ENCODE measurements at places on chromosomes 4 and X. TPM values are rescaled to one million over a fixed set of nuclear protein-coding genes. Genes with fewer than 3 reads are reported as not detected.

PAGE2 gene
- total RNA-seq = 0.92 TPM

GAK gene
- 80.2 TPM for total RNA-seq

GATA1 gene
- not detected for total RNA-seq

AFF2 gene
- 3.7 TPM for total RNA-seq

STPG2 gene
- total RNA-seq = 0.41 TPM

SSX4 gene
- total RNA-seq = 1.7 TPM

TLR10 gene
- not detected for total RNA-seq

FHDC1 gene
- 2.5 TPM for total RNA-seq

SLC30A9 gene
- total RNA-seq = 66.9 TPM

FATE1 gene
- total RNA-seq = not detected

UCP1 gene
- total RNA-seq = not detected

SSX1 gene
- total RNA-seq = not detected

SAP30 gene
- total RNA-seq = 8.7 TPM

FGD1 gene
- total RNA-seq = 34.3 TPM

TMEM47 gene
- total RNA-seq = 7.5 TPM

RASL11B gene
- total RNA-seq = 17.0 TPM

RPS6KA6 gene
- total RNA-seq = 15.9 TPM

DNA sequence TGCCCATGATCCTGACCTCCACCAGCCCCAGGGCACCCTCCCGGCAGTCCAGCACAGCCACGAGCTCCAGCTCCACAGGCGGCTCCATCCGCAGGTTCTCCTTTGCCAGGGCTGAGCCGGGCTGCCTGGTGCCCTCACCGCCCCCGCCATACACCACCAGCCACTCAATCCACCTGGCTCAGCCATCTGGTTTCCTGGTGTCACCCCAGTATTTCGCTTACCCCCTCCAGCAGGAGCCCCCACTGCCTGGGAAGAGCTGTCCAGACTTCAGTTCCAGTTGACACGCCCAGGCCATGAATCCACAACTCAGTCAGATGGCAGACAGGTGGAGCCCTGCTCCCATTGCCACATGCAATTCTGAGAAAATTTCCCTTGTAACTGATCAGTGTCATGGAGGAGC lies 3.9 kb downstream of the SHISA3 start:
- no peaks in the 10 kb centered on the region for H3K36me3 ChIP-seq
- H3K27me3 ChIP-seq = peaks cover 51% of the 10 kb centered on the region
- no peak overlapping the region for H3K4me3 ChIP-seq
- H3K27ac ChIP-seq = no peak overlapping the region

DNA sequence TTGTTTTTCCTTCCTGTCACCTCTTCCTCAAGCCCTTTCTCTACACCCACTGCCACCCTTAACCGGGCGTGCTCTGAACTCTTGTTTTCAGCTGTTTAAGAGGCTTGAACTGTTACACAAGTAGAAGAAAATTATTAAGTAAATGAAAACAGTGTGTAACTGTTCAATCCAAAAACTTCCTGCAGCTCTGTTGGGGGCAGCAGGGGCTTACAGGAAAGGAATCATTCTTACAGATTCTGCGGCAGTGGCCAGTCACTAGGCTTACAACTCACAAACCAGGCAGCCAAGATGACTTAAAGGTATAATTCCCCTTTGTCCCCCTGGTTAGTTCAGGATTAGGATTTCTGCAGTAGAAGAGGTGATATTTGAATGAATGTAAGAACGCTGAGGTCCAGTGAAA lies 70.2 kb upstream of the ETNPPL start:
- H3K4me1 ChIP-seq = no peaks in the 10 kb centered on the region
- no peak overlapping the region for H3K4me3 ChIP-seq
- no peak overlapping the region for H3K27ac ChIP-seq
- DNase-seq = no peak

GRCh38 chrX:143231492-143231891 lies 205.8 kb downstream of the SPANXN4 start:
- no peaks in the 10 kb centered on the region for H3K27me3 ChIP-seq
- no peaks in the 10 kb centered on the region for H3K36me3 ChIP-seq
- no peaks in the 10 kb centered on the region for H3K4me1 ChIP-seq
- no peak overlapping the region for H3K27ac ChIP-seq
- H3K4me3 ChIP-seq = no peak overlapping the region

- DNase-seq = no peak
- H3K4me3 ChIP-seq = no peak overlapping the region
- no peaks in the 10 kb centered on the region for H3K36me3 ChIP-seq
These were observed 84.1 kb upstream of the NEIL3 start for GRCh38 chr4:177225605-177226004.

DNA sequence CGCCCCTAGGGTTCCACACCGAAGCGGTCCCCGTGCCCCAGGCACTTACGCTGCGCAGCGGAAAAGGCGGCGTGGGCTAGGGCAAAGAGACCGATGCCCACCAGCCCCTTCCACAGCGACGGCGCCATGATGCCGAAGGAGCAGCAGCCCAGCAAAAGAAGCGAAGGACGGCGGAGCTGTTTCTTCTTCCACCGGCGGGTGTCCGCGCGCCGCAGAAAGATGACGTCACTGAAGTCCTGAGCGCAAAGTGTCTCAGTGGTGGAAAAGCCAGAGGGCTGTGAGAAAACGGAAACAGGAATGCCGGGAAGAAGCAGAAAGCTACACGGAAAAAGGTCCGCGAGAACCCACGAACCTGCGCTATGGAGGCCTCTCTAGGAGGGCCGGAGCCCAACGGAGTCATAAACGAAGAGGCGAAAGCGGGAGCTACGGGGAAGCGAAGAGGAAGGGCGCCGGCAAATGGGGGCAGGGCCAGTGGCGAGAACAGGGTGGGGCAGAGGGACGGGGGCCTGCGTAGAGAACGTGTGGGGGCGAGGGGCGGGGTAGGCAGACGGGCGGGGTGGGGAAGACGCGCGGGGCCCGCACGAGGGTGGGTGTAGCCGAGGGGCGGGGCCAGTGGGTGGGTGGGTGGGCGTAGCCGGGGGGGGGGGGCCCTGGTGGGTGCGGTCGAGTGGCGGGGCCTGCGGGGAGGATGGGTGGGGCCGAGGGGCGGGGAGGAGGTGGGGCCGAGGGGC lies at the start of gene MMGT1:
Gene MMGT1, minus strand, starts transcription at position 441 of the 731 bp plus-strand sequence. Its CDS starts 313 bp downstream, at position 128.
- no peaks in the 10 kb centered on the region for H3K36me3 ChIP-seq
- H3K4me1 ChIP-seq = no peaks in the 10 kb centered on the region
- H3K4me3 ChIP-seq = peak within 1 kb of the TSS; percentile 95
- H3K27me3 ChIP-seq = no peaks in the 10 kb centered on the region
- peak within 1 kb of the TSS; percentile 92 for H3K27ac ChIP-seq

- DNase-seq = no peak
- H3K27ac ChIP-seq = no peak overlapping the region
- no peaks in the 10 kb centered on the region for H3K4me1 ChIP-seq
These were observed 107.3 kb downstream of the AMMECR1 start for GRCh38 chrX:110210417-110211139.

- no peak overlapping the region for H3K4me3 ChIP-seq
- no peaks in the 10 kb centered on the region for H3K4me1 ChIP-seq
- no peaks in the 10 kb centered on the region for H3K27me3 ChIP-seq
- no peak overlapping the region for H3K27ac ChIP-seq
- no peaks in the 10 kb centered on the region for H3K36me3 ChIP-seq
- DNase-seq = no peak
These were observed 30.6 kb upstream of the ANTXR2 start for GRCh38 chr4:80103629-80104028.

DNA sequence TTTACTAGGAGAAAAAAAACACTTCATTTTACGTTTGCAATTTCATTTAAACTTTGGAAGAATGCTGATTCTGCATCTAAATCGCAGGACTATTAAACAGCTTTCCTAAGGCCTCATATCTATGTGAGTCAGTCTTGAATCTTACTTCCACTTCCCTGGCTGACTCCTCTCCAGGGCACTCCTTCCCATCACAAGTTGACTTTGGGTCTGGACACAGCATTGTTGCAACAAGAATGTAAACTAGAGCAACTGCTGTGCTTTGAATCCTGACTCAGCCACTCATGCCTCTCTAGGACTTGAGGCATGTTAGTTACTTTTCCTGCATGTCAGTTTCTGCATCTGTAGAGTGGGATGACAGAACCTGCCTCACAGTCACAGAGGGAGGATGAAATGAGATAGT lies 413.8 kb downstream of the FAT4 start:
- peak; percentile 60 for DNase-seq
- no peaks in the 10 kb centered on the region for H3K27me3 ChIP-seq
- H3K36me3 ChIP-seq = no peaks in the 10 kb centered on the region
- H3K4me3 ChIP-seq = no peak overlapping the region

- DNase-seq = no peak
- H3K4me3 ChIP-seq = no peak overlapping the region
- H3K27ac ChIP-seq = no peak overlapping the region
- H3K4me1 ChIP-seq = peaks cover 6% of the 10 kb centered on the region
These were observed 161.2 kb upstream of the FRG1 start for GRCh38 chr4:189779281-189779980.

- no peak overlapping the region for H3K4me3 ChIP-seq
- no peak for DNase-seq
- no peaks in the 10 kb centered on the region for H3K4me1 ChIP-seq
- no peaks in the 10 kb centered on the region for H3K27me3 ChIP-seq
These were observed 359.5 kb downstream of the C4orf33 start for GRCh38 chr4:129455482-129455881.

GRCh38 chrX:153440556-153441135 lies 5.2 kb downstream of the TREX2 start:
- no peak for DNase-seq
- H3K36me3 ChIP-seq = no peaks in the 10 kb centered on the region
- no peak overlapping the region for H3K4me3 ChIP-seq
- H3K27me3 ChIP-seq = no peaks in the 10 kb centered on the region

DNA sequence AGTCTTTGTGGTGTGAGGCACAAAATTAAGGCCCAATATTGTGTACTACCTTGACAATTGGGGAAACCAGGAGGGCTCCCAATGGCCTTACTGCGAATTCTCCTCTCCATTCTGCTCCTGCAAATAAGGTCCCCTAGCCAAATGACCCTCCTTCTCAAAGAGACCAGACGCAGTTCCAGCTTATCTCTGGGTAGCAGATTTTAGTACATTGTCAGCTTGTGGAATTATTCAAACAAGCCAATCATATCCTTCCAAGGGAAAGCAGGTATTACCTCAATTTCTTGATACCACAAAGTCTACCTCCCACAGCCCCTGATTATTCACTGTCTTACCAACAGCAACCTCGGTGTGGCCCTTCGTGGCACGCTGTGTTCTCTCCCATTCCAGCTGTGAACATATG lies 7.8 kb upstream of the ZBTB33 start:
- DNase-seq = no peak
- H3K4me3 ChIP-seq = peak overlapping the region; percentile 89
- H3K27ac ChIP-seq = no peak overlapping the region
- no peaks in the 10 kb centered on the region for H3K4me1 ChIP-seq
- H3K36me3 ChIP-seq = peaks cover 8% of the 10 kb centered on the region

GRCh38 chrX:119721926-119722325 lies 29.0 kb upstream of the SEPTIN6 start:
- H3K4me1 ChIP-seq = no peaks in the 10 kb centered on the region
- no peak overlapping the region for H3K27ac ChIP-seq
- DNase-seq = no peak
- H3K36me3 ChIP-seq = no peaks in the 10 kb centered on the region
- H3K27me3 ChIP-seq = no peaks in the 10 kb centered on the region

DNA sequence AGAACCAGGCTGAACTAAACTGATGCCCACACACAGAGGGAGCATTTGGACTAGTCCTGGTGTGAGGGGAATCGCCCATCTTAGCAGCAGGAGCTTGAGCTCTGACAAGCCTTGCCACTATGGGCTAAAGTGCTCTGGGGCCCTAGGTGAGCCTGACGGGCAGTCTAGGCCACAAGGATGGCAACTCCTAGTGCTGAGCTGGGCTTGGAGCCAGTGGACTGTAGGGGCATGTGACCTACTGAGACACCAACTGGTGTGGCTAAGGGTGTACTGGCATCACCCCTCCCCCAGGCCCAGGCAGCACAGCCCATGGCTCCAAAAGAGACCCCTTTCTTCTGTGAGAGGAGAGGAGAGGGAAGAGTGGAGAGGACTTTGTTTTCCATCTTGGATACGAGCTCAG lies 14.5 kb downstream of the CENPU start:
- DNase-seq = no peak
- H3K27ac ChIP-seq = no peak overlapping the region
- no peaks in the 10 kb centered on the region for H3K27me3 ChIP-seq
- no peak overlapping the region for H3K4me3 ChIP-seq
- H3K4me1 ChIP-seq = no peaks in the 10 kb centered on the region

GRCh38 chr4:28879178-28879577 lies 1841.0 kb upstream of the PCDH7 start:
- no peaks in the 10 kb centered on the region for H3K36me3 ChIP-seq
- no peak overlapping the region for H3K27ac ChIP-seq
- H3K27me3 ChIP-seq = no peaks in the 10 kb centered on the region

GRCh38 chrX:21955403-21956189 lies 15.1 kb downstream of the SMS start:
- peak; percentile 24 for DNase-seq
- no peaks in the 10 kb centered on the region for H3K4me1 ChIP-seq
- no peaks in the 10 kb centered on the region for H3K36me3 ChIP-seq
- no peak overlapping the region for H3K27ac ChIP-seq
- H3K4me3 ChIP-seq = no peak overlapping the region

DNA sequence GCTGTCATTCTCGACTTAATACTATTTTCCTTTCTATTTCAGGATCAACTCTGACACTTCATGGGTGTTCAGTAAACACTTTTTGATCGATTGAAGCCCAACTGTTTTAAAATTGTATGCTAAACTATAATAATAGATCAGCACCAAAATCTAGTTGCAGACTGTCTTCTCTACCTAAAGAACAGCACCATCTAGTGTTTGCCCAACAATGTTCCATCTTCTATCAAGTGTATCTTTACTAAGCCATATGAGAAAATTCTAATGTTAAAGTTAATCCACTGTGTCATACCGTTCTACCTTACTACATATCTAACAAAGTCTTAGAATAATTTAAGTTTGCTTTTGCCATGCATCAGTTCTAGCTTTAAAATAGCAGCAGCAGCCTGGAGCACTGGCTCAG lies 113.0 kb upstream of the PRDX4 start:
- no peaks in the 10 kb centered on the region for H3K4me1 ChIP-seq
- H3K36me3 ChIP-seq = no peaks in the 10 kb centered on the region
- H3K27me3 ChIP-seq = no peaks in the 10 kb centered on the region
- DNase-seq = no peak

- no peaks in the 10 kb centered on the region for H3K27me3 ChIP-seq
- H3K27ac ChIP-seq = no peak overlapping the region
- no peaks in the 10 kb centered on the region for H3K36me3 ChIP-seq
- no peak for DNase-seq
- H3K4me1 ChIP-seq = no peaks in the 10 kb centered on the region
- no peak overlapping the region for H3K4me3 ChIP-seq
These were observed 285.0 kb downstream of the CHIC1 start for GRCh38 chrX:73847991-73848390.

GRCh38 chrX:150765237-150765636 lies 72.0 kb downstream of the MTMR1 start:
- peak; percentile 36 for DNase-seq
- no peaks in the 10 kb centered on the region for H3K4me1 ChIP-seq
- H3K27ac ChIP-seq = no peak overlapping the region
- no peak overlapping the region for H3K4me3 ChIP-seq

All from endodermal cell (in vitro differentiated cells).